ENCODE measurements at places on chromosomes 12 and 14. TPM values are rescaled to one million over a fixed set of nuclear protein-coding genes. Genes with fewer than 3 reads are reported as not detected.

- no peak for DNase-seq
Measured at GRCh38 chr12:51677284-51677968, 86.4 kb downstream of the SCN8A start.

DNA sequence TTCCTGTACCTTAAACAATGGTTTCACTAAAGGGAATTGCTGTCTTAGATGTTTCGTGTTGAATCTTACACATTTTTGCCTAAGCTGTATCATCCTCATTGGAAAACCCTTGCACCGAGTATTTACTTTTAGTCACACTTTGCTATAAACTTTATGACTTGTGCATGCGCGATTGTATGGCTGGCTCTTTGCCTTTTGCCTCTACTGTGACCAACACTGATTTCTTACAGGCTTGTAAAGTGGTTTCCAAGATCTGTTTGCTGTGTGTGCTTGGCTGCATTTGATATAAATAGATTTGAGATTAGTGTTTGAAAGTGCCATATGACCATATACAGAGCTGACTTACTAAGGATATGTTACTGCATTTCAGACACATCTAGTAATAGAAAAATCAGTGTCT lies 40.5 kb downstream of the RASSF3 start:
- DNase-seq = no peak

EGLN3 gene
- 4.2 TPM for total RNA-seq

PLEKHG7 gene
- total RNA-seq = not detected

GRCh38 chr14:65214741-65215140 lies 112.4 kb upstream of the MAX start:
- no peak for DNase-seq

TAC3 gene
- total RNA-seq = 0.54 TPM

DPY19L2 gene
- total RNA-seq = 6.1 TPM

TRPV4 gene
- not detected for total RNA-seq

- peak; percentile 4 for DNase-seq
Measured at GRCh38 chr14:44854114-44854513, 107.6 kb downstream of the KLHL28 start.

KRT74 gene
- not detected for total RNA-seq

RNASE2 gene
- total RNA-seq = not detected

All from activated CD8-positive, alpha-beta T cell treated with anti-CD3 and anti-CD28 coated beads for 36 hours (primary cell).